Neural progenitor cell (in vitro differentiated cells): ENCODE measurements at places on chromosomes 12 and 14. TPM values are rescaled to one million over a fixed set of nuclear protein-coding genes. Genes with fewer than 3 reads are reported as not detected.

Gene LIN7A
- total RNA-seq, result 18.3 and 31.7 TPM in 2 replicates

GRCh38 chr12:82486524-82487235, 128.4 kb downstream of the METTL25 start:
- H3K27me3 ChIP-seq, result no peaks in the 10 kb centered on the region
- no peaks in the 10 kb centered on the region for H3K36me3 ChIP-seq
- H3K4me1 ChIP-seq, result no peaks in the 10 kb centered on the region
- H3K27ac ChIP-seq, result no peak overlapping the region
- H3K4me3 ChIP-seq, result no peak overlapping the region

DNA sequence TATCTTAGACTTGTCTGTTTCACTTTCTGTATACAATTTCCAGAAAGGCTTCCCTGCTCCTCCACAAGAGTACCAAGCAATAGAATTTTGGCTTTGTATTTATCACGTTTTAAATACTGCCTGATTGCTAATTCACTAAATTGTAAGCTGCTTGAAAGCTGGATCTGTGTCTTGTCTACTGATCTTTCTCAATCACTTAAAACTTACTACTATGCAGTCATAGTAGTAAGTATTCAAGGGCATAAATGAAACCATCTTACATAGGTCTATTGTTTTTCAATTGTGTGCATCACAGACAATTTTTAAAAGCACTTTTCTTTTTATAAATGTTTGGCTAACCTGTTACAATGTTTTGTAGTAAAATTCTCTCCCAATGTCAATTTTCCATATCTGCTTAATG, 1.2 kb upstream of the GLIPR1L2 start:
- DNase-seq, result no peak
- H3K4me3 ChIP-seq, result peak overlapping the region; percentile 51
- H3K27me3 ChIP-seq, result no peaks in the 10 kb centered on the region
- no peak overlapping the region for H3K27ac ChIP-seq
- no peaks in the 10 kb centered on the region for H3K4me1 ChIP-seq

Gene KCNMB4
- total RNA-seq, result 5.7 and 8.5 TPM in 2 replicates

GRCh38 chr14:24408764-24409163, 10.0 kb downstream of the NYNRIN start:
- DNase-seq, result no peak
- H3K27ac ChIP-seq, result no peak overlapping the region
- no peak overlapping the region for H3K4me3 ChIP-seq
- H3K36me3 ChIP-seq, result no peaks in the 10 kb centered on the region
- H3K27me3 ChIP-seq, result no peaks in the 10 kb centered on the region

- H3K4me3 ChIP-seq, result no peak overlapping the region
- H3K27ac ChIP-seq, result no peak overlapping the region
- H3K36me3 ChIP-seq, result no peaks in the 10 kb centered on the region
- no peak for DNase-seq
Observed at GRCh38 chr14:26925876-26926584, 328.2 kb upstream of the NOVA1 start.

GRCh38 chr12:68259318-68259940, 6.0 kb upstream of the IL22 start:
- no peak overlapping the region for H3K27ac ChIP-seq
- no peaks in the 10 kb centered on the region for H3K4me1 ChIP-seq
- H3K27me3 ChIP-seq, result no peaks in the 10 kb centered on the region
- no peak for DNase-seq
- H3K4me3 ChIP-seq, result no peak overlapping the region

DNA sequence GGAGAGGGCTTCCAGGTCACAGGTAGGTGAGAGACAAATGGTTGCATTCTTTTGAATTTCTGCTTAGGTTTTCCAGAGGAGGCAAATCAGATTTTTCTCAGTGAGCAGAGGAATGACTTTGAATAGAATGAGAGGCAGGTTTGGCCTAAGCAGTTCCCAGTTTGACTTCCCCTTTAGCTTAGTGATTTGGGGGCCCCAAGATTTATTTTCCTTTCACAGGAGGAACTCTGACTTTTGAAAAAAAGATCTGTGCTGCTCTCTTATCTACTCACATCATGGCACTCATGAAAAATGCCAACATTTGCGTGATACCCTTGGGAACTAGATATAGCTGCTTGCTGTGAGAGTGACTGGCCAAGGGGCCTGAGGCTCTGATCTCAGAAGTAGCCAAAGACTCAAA, 58.0 kb upstream of the EVL start:
- DNase-seq, result no peak
- H3K27me3 ChIP-seq, result no peaks in the 10 kb centered on the region
- no peak overlapping the region for H3K4me3 ChIP-seq
- H3K36me3 ChIP-seq, result peaks cover 9% of the 10 kb centered on the region
- no peaks in the 10 kb centered on the region for H3K4me1 ChIP-seq
- H3K27ac ChIP-seq, result no peak overlapping the region

DNA sequence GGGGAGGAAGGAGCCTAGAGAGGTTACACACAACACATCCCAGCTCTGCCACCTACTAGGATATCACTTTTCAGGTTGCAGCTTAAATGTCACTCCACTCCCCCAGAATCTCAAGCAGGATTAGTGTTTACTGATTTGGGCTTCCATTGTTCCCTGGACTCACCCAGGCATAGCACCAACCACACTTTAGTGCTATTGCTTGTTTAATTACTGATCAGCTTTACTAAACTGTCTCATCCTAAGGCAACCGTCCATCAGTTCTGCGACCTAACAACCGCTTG, 6.1 kb upstream of the KRT18 start:
- peak; percentile 60 for DNase-seq
- peak overlapping the region; percentile 51 for H3K27ac ChIP-seq
- no peaks in the 10 kb centered on the region for H3K36me3 ChIP-seq
- no peaks in the 10 kb centered on the region for H3K27me3 ChIP-seq
- H3K4me1 ChIP-seq, result peaks cover 46% of the 10 kb centered on the region

DNA sequence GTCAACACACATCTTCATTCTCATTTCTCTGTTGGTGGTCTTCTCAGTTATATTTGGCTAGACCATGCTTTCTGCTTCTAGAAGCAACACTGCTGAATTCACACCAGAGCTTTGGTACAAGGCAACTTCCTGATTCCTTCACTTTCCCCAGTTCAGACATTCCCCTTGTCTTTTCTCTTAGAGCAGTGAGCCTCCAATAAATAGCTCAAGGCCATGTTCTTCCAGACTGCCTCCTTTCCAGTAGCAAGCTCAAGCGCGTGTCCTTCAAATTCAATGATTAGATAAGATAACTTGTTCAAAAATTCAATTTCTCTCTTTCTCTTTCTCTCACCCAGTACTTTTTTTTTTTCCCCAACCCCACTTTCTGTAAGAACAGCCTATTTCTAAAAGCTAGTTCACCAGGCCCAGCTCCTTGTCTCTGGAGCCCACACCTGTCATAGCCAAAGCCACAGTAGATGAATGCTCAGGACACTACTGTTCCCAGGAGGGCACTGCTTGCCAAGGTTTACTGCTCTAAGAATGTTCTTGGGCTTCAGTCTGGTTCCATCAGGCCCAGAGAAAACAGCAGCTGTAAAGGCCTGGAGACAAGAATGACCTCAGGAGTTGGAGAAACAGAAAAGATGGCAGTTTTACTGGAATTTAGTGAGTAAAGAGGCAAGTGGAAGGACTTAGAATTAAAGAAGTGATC, 17.7 kb downstream of the TBK1 start:
- DNase-seq, result no peak
- H3K27me3 ChIP-seq, result no peaks in the 10 kb centered on the region
- no peak overlapping the region for H3K4me3 ChIP-seq
- no peak overlapping the region for H3K27ac ChIP-seq
- no peaks in the 10 kb centered on the region for H3K4me1 ChIP-seq

DNA sequence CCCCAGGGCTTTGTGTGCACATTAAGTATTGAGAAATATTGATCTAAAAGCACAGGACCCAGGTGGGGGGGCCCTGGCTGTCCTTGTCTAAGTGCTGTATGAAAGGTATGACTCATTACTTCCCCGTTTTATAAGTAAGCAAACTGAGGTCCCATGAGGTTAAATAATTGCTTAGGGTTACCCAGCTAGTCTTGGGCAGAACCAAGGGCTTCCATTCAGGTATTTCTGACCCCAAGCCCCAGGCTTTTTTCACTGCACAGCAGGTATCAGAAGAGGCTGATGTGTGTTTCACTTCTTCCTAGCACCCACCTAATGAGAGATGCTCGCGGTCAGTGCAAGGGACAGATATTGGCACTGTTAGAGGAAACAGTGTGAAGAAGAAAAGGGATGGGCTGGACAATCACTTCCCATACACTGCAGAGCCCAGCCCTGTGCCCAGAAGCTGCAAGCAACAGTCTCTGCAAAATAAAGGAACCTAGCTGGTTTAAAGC, 4.7 kb upstream of the TC2N start:
- H3K27me3 ChIP-seq, result no peaks in the 10 kb centered on the region
- no peak for DNase-seq
- H3K27ac ChIP-seq, result no peak overlapping the region
- H3K4me3 ChIP-seq, result no peak overlapping the region
- H3K4me1 ChIP-seq, result no peaks in the 10 kb centered on the region

GRCh38 chr12:52278575-52279421, 4.4 kb downstream of the KRT86 start:
- peak overlapping the region; percentile 43 for H3K4me3 ChIP-seq
- no peak overlapping the region for H3K27ac ChIP-seq
- H3K27me3 ChIP-seq, result peaks cover 25% of the 10 kb centered on the region
- H3K36me3 ChIP-seq, result no peaks in the 10 kb centered on the region
- H3K4me1 ChIP-seq, result peaks cover 8% of the 10 kb centered on the region

GRCh38 chr14:60943637-60944032, 37.2 kb downstream of the TRMT5 start:
- H3K4me1 ChIP-seq, result peaks cover 9% of the 10 kb centered on the region
- H3K27me3 ChIP-seq, result no peaks in the 10 kb centered on the region
- no peaks in the 10 kb centered on the region for H3K36me3 ChIP-seq
- no peak for DNase-seq
- H3K27ac ChIP-seq, result no peak overlapping the region
